Stomach (tissue), 19 donors: ENCODE measurements at places on chromosomes 2 and 18. TPM values are rescaled to one million over a fixed set of nuclear protein-coding genes. Genes with fewer than 3 reads are reported as not detected.
A peak's percentile ranks its signal among the peaks of the same experiment; 100 is the strongest.

CEP76 gene
- total RNA-seq, result 57.2 TPM

GRCh38 chr2:174610243-174610995 lies 12.8 kb upstream of the WIPF1 start:
- no peak for DNase-seq
- H3K27me3 ChIP-seq, result no peaks in the 10 kb centered on the region
- H3K27ac ChIP-seq, result no peak overlapping the region
- H3K4me1 ChIP-seq, result peaks cover 11% of the 10 kb centered on the region

DNA sequence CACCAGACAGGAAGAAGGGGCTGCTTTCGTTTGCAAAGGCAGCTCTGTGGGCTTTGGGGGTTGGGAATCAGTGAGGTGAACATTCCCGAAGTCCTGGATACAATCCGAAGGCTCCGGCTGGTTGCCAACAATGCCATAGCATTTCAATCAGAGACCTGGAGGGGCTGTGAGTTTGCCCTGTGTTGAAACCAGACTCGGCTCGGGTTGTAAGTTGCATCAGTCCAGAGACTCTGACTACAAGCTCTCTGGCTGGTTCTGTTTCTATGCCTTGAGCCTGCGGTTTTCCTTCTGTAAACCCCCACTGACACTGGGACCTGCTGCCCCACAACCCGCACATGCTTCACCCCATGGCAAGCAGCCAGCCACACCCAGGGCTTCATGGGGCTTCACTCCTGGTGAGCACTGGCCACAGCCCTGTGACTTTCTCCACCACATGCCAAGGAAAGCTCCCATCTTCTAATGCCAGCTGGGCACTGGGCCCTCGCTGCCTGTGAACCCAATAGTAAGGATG lies 85.7 kb upstream of the ODC1 start:
- H3K27ac ChIP-seq, result no peak overlapping the region
- no peak for DNase-seq
- no peaks in the 10 kb centered on the region for H3K36me3 ChIP-seq
- no peaks in the 10 kb centered on the region for H3K4me1 ChIP-seq

GRCh38 chr2:174675615-174676014 lies 78.0 kb upstream of the WIPF1 start:
- no peaks in the 10 kb centered on the region for H3K4me1 ChIP-seq
- DNase-seq, result no peak
- H3K27me3 ChIP-seq, result no peaks in the 10 kb centered on the region

GRCh38 chr2:209525834-209526281 lies 102.0 kb downstream of the MAP2 start:
- peak overlapping the region; percentile 41 for H3K27ac ChIP-seq
- no peak overlapping the region for H3K4me3 ChIP-seq
- peaks cover 18% of the 10 kb centered on the region for H3K4me1 ChIP-seq
- no peaks in the 10 kb centered on the region for H3K36me3 ChIP-seq

DNA sequence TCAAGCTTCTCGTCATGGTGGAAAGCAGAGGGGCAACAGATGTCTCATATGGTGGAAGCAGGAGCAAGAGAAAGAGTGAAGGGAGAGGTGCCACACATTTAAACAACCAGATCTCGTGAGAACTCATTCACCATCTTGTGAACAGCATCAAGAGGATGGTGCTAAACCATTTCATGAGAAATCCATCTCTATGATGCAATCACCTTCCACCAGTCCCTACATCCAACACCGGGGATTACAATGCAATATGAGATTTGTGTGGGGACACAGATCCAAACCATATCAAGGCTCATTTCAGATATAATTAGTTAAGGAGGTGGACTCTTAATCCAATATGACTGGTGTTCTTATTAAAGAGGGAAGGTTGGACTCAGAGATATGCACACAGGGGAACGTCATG lies 272.8 kb downstream of the KCNS3 start:
- H3K27me3 ChIP-seq, result no peaks in the 10 kb centered on the region
- H3K27ac ChIP-seq, result no peak overlapping the region
- H3K36me3 ChIP-seq, result no peaks in the 10 kb centered on the region
- no peak overlapping the region for H3K4me3 ChIP-seq

AP1S3 gene
- not detected for total RNA-seq

GRCh38 chr2:43139501-43139900 lies 86.9 kb downstream of the ZFP36L2 start:
- H3K4me3 ChIP-seq, result no peak overlapping the region
- peaks cover 48% of the 10 kb centered on the region for H3K4me1 ChIP-seq
- no peaks in the 10 kb centered on the region for H3K36me3 ChIP-seq
- H3K27me3 ChIP-seq, result no peaks in the 10 kb centered on the region
- H3K27ac ChIP-seq, result peak overlapping the region; percentile 37

GALNT14 gene
- total RNA-seq, result not detected

CYP27C1 gene
- 3.5 TPM for total RNA-seq

DNA sequence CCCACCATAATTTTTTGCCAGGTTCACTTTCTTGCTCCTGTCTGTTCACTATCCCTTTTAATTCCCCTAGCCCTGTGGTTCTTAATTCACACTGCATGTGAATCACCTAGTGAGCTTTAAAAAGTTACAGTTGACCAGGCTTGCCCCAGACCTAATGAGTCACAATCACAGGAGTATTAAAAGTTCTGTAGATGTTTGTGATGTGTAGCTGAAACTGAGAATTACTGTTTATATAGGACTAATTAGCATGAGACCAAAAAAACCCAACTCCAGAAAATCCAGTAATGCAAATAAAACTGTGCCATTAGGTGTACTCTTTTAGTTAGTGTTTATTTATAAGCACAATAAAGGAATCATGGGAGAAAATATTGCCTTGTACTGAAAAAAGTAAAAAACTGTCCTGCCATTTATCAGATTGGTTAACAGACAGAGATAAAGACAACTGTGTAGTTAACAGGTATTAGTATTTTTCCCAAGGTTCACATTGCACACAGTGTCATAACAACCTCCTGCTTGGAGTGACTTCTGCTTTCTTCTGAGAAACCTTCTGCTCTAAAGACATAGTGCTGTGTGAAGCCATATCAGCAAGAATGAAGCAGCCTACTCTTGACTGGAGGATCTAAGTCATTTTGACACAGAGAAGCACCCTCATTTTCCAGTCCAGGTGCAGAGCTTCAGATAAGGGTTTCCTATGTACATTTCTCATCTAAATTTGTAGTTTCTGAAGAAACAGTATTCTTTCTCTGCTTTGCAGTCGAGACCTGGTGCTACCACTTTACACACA lies 39.0 kb downstream of the VAPA start:
- no peak for DNase-seq
- H3K27me3 ChIP-seq, result no peaks in the 10 kb centered on the region
- H3K27ac ChIP-seq, result no peak overlapping the region
- H3K4me3 ChIP-seq, result no peak overlapping the region
- H3K4me1 ChIP-seq, result peaks cover 32% of the 10 kb centered on the region

RGPD3 gene
- total RNA-seq, result not detected

GRCh38 chr2:135728064-135728743 lies 13.5 kb upstream of the UBXN4 start:
- H3K4me1 ChIP-seq, result no peaks in the 10 kb centered on the region
- no peaks in the 10 kb centered on the region for H3K27me3 ChIP-seq
- peak; percentile 30 for DNase-seq
- H3K36me3 ChIP-seq, result peaks cover 27% of the 10 kb centered on the region
- no peak overlapping the region for H3K27ac ChIP-seq

FAM161A gene
- total RNA-seq, result 6.7 TPM

- no peak overlapping the region for H3K27ac ChIP-seq
- no peak overlapping the region for H3K4me3 ChIP-seq
- H3K36me3 ChIP-seq, result no peaks in the 10 kb centered on the region
- DNase-seq, result no peak
These were observed 31.9 kb upstream of the GORASP2 start for GRCh38 chr2:170897108-170897507.

CFAP65 gene
- total RNA-seq, result 2.6 TPM

DNA sequence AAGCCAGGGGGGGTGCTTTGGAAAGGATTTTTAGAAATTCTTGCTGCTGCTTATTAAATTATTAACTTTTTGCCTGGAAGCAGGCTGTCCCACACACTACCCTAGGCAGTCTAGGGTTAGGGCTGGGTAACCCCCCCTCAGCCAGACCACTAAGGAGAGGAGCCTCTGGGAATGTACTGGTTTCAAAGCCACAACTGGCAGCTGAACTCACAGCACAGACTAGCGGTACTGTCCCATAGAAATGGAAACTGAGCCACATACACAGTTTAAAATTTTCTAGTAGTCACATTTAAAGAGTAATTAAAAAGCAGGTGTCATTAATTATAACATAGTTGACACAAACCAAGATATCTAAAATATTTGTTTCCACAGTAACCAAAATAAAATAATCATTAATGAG lies 50.1 kb downstream of the SPRED2 start:
- peak overlapping the region; percentile 84 for H3K27ac ChIP-seq
- H3K4me3 ChIP-seq, result no peak overlapping the region
- peaks cover 81% of the 10 kb centered on the region for H3K4me1 ChIP-seq
- no peak for DNase-seq

DNA sequence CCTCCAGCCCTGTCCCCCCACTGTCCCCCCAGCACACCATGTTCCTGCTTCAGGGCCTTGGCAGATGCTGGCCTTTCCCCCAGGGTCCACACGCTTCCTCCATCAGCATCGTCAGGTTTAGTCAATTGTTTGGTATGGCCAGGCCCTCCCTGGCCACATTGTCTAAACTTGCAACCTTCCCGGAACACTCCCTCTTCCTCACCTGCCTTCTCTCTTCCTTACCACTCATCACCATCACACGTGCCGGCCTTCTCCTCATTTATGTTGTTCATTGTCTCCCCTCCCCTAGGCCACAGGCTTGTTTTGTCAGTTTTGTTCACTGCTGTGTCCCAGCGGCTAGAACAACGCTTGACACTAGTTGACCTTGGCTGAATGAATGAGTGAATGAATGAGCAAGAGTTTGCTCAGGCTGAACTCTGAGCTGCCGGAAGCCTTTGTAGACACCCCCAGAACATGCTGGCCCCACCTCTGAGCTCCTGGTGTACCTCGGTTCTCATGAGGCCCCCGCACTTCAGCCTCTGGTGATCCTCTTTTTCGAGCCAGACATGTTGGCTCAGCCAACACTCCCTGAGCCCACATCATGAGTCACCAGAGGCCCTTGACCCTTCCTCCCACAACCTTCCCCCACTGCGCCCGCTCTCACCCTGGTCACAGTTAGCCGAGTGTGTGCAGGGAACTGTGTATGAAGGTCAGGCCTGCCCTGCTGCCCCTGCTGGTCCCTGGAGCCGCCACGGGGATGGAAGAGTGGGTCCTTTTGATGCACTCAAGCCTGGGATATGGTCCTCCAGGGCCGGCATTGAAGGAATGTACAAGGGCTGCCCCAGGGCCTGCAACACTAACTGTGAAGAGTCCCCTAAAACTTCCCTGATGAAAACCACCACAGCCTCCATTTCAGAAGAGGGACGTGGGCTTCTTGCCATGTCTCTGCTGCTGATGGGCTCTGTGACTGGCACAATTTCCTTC lies 57.5 kb downstream of the HS1BP3 start:
- peaks cover 61% of the 10 kb centered on the region for H3K4me1 ChIP-seq
- peak overlapping the region; percentile 80 for H3K27ac ChIP-seq
- no peak overlapping the region for H3K4me3 ChIP-seq
- H3K36me3 ChIP-seq, result no peaks in the 10 kb centered on the region
- no peaks in the 10 kb centered on the region for H3K27me3 ChIP-seq

DNA sequence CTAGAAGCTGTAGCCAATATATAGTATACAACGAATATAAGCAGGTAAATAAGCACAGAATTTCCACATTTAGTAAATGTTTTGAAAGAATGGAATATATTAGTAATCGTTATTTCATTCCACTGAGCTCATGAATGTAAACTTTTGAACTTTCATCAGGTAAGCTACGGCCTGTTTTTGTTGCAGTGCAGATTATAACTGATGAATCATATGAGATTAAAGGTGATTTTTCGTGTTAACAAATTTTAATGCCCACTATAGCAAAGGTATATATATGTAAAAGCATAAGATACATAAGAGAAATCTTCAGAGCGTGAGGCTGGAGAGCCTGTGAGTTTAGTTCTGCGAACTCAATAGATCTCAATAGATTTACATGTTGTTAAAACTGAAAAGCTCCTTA lies 1.1 kb downstream of the SCYGR1 start:
- no peaks in the 10 kb centered on the region for H3K27me3 ChIP-seq
- H3K27ac ChIP-seq, result no peak overlapping the region
- no peak for DNase-seq
- H3K4me3 ChIP-seq, result no peak overlapping the region
- no peaks in the 10 kb centered on the region for H3K36me3 ChIP-seq
- H3K4me1 ChIP-seq, result no peaks in the 10 kb centered on the region

DNA sequence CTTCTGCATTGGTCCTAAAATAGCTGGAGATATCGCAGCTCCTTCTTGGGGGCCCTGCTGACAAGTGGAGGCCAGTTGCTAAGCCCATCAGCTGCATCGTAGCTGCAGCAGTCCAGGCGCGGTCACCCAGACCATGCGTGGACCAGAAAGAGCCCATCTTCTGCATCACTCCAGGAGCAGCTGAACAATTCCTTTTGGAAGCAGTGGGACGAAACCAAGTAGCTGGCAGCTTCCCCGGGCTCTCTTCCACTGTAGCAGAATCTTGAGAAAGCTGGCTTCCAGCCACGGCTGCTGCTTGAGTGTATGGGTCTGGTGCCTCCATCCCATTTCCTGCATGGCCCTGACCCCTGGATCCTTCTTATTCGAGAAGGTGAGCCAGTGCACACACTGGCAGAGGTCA lies 22.2 kb upstream of the CAB39 start:
- H3K27ac ChIP-seq, result no peak overlapping the region
- H3K27me3 ChIP-seq, result no peaks in the 10 kb centered on the region
- H3K4me3 ChIP-seq, result no peak overlapping the region
- DNase-seq, result peak; percentile 33
- H3K4me1 ChIP-seq, result peaks cover 8% of the 10 kb centered on the region

DNA sequence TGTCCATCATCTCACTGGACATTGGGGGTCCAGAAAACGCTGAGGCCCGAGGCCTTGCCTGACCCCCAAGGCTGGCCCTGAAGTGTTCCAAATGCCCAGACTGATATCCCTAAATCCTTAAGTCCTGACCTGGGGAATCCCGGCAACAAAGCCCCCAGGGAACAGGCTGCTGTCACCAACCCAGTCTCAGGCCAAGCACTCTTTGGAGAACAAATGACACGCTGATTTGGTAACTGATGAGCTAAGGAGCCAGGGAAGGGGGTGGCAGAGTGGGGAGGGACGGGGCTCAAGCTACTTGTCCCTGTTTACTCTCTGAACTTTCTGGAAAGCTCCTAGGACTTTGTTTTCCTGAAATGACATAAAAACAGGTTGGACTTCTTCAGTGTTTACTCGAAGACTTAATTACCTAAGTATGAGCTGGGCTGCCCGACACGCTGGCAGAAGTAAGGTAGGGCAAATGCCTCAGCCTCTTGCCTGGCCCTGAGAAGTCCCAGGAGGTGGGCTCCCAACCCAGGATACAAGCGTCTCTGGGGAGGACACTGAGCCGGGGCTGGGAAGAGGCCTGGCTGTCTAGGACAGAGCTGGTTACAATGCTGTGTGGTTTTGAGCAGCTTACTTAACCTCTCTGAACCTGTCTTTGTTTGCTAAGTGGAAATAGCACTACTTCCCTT lies 105.5 kb upstream of the GLI2 start:
- H3K4me1 ChIP-seq, result peaks cover 17% of the 10 kb centered on the region
- peak; percentile 75 for DNase-seq
- H3K27me3 ChIP-seq, result peaks cover 5% of the 10 kb centered on the region
- H3K27ac ChIP-seq, result no peak overlapping the region

- no peaks in the 10 kb centered on the region for H3K4me1 ChIP-seq
- no peaks in the 10 kb centered on the region for H3K36me3 ChIP-seq
- DNase-seq, result no peak
- no peak overlapping the region for H3K27ac ChIP-seq
- no peak overlapping the region for H3K4me3 ChIP-seq
These were observed 233.0 kb downstream of the ACTR3 start for GRCh38 chr2:114122930-114123329.
